ENCODE measurements at places on chromosomes 11 and 22. TPM values are rescaled to one million over a fixed set of nuclear protein-coding genes. Genes with fewer than 3 reads are reported as not detected.

HPX gene
- total RNA-seq: not detected

OR8G5 gene
- not detected for total RNA-seq

DLG2 gene
- total RNA-seq: 0.93 TPM

PDE2A gene
- total RNA-seq: 3.6 TPM

MB gene
- total RNA-seq: not detected

TENM4 gene
- total RNA-seq: 4.2 TPM

BEST1 gene
- total RNA-seq: 2.5 TPM

MMP13 gene
- total RNA-seq: not detected

DDI1 gene
- total RNA-seq: not detected

CYTH4 gene
- total RNA-seq: not detected

RAB39A gene
- not detected for total RNA-seq

CD248 gene
- 278 TPM for total RNA-seq

TSPAN4 gene
- 207 TPM for total RNA-seq

ZP1 gene
- total RNA-seq: 1.9 TPM

PISD gene
- total RNA-seq: 31.8 TPM

AMOTL1 gene
- total RNA-seq: 37.8 TPM

C11orf42 gene
- total RNA-seq: not detected

GGTLC3 gene
- total RNA-seq: not detected

CASP4 gene
- 108 TPM for total RNA-seq

POU2AF1 gene
- total RNA-seq: not detected

EHF gene
- not detected for total RNA-seq

SCT gene
- total RNA-seq: not detected

OR6A2 gene
- not detected for total RNA-seq
